Left cardiac atrium (tissue), 4 donors: ENCODE measurements at places on chromosomes 11 and 22. TPM values are rescaled to one million over a fixed set of nuclear protein-coding genes. Genes with fewer than 3 reads are reported as not detected.

ASRGL1 gene
- total RNA-seq = 8.1 TPM

ACCS gene
- 9.1 TPM for total RNA-seq

OR8G1 gene
- not detected for total RNA-seq

TMEM191B gene
- not detected for total RNA-seq

CSF2RB gene
- 6.0 TPM for total RNA-seq

HOATZ gene
- not detected for total RNA-seq

FGF19 gene
- not detected for total RNA-seq

GRCh38 chr11:44310463-44311272 lies 729 bp upstream of the ALX4 start:
- DNase-seq = no peak

DNA sequence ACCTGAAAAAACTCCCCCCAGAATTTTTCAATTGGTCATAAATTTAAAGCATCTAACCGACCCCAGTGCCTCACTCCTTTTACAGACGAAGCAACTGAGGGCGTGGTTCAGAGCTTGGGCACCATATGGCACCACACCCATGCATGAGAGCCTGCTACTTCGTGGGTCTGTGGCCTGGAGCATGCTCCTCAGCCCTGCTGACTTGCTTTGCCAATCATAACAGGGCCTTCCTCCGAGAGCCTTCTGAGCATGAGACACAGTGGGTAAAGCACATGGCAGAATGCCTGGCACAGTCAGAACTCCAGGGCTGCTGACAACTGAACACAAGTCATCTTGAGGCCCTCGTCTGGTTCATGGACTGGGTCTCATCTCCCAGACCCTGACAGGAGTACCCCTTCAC lies 33.3 kb downstream of the HIRA start:
- DNase-seq = no peak

DNA sequence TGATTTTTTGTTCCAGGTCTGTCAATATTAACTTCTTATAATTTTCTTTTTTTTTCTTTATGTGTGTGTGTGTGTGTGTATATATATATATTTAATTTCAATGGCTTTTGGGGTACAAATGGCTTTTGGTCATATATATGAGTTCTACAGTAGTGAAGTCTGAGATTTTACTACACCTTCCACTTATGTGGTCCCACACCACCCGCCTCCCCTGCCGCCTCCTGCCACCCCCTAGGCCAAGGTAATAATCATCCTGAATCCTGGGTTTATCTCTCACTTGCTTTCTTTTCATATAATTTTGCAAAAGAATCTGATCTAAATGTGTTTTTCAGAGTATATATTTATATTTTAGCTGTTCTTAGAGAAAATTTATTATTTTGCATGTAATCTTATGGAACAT lies 11.1 kb downstream of the NEAT1 start:
- no peak for DNase-seq

DNA sequence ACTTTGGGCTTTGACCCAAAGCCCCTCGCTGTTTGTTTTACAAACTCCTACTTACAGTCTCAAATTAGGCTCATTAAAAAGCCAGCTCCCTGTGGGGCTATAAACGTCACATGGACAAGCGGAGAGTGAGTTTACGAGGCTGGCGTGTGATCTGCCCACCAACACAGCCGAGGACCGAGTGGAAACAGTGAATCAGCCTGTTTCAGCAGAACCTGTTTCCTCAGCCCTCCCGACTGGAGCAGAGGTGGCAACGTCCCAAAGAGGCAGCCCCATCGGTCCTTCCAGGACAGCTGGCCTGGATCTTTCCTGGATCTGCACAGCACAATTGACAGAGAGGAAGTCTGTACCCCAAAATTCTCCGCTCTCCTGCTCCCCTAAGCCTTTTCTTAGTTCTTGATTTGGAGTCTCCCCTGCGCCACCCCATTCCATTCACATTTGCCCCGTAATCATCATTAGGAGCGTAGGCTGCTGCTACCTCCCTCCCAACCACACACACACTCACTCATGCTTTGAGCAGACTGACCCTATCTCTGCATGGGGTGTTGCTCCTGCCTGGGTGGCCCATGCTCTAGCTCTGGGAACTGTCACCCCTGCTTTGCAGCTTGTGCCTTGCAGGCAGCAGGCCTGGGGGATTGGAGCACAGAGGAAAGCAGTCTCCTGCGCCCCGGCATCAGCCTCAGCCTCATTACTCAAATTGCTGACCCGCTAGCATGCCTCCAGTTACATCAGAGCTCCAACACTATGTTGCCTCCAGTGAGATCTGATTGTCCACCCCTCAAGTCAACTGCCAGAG lies 117.8 kb downstream of the NAT10 start:
- DNase-seq = peak; percentile 80

DNA sequence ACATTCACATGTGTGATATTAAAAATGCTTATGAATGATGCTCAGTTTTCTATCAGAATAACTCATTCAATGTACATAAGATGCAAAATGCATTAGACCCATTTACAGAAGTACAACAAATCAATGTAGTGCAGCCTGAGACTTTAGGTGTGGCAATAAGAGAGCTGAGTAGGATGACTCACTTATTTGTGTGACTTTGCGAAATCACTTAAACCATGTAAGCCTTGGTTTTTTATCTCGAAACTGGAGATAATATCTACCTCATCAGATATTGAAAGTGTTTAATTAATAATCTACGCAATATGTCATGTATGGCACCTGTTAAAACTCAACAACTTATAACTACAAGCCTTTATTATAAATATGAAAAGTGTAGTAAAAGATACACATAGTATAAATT lies 105.7 kb upstream of the LUZP2 start:
- no peak for DNase-seq

DNA sequence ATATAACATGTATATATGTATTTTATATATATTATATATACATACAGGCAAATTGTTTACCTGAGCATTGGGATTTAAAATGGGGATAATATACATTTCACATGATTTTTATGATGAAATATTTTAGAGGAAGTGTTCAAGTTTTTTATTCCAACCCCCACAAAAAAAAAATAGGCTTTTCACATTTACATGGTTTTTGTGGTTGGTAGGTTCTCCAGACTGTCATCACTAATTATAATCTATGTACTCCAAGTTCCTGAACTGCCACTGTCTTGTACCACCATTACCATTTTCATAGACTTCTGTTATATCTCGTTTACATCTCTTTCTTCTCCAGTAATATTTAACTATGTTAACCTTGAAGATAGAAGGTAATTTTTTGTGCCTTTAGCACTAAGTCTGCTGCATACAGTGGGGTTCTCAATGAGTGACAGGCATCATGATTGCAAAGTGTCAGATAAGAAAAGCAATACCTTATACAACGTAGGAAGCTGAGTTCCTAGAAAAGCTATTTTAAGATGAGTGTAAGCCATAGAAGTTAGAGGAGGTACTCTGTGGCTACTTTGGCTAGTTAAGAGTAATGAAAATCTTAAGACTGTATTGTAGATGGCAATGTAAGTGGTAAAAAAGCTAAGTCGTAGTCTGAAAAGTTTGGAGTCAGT lies 5.2 kb downstream of the TMEM126A start:
- no peak for DNase-seq

GRCh38 chr22:27583856-27584255 lies 217.7 kb downstream of the MN1 start:
- DNase-seq = no peak

DNA sequence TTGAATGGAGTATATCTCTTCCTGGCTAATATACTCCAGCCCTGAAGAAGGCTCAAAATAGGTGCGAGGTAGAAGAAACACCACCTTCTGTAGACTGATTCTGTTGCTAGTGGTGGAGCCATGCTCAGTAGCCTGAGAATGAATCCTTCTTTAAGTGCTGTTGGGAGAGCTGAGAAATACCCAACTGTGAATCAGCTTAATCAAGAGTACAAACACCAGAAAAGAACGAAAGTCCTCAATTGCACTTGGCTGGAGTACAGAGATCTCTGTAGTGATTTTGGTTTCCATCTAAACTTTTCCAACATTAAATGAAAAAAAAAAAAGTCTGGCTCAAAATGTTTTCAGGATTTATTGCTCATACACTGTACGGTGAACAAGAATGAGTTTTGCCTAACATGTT lies 619.1 kb downstream of the METTL15 start:
- no peak for DNase-seq

- DNase-seq = peak; percentile 69
These were observed 43.2 kb upstream of the CLMP start for GRCh38 chr11:123238297-123238696.

DNA sequence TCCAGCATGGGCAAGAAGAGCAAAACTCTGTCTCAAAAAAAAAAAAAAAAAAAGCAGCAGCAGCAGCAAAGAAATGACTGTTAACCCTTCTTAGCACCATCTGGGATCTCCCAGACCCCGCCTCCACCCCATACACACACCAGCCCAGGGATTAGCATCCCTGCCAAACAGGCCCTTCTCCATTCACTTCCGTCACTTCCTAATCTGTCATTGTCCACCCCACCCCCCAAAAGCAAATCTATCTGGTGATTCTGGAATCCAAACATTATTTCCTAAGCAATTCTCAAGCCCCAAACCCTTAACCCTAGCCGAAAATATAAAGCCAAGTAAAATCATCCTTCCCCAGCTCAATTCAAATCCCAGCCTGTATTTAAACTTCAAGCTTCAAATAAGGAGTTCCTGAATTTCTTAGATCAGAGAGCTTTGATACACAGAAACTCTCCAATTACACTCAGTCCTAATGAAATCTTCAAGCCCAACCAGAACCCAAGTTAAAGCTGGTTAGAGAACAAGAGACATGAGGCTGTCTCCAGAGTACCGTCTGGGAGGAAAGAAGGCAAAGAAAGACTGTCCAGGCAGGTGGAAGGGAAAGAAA lies 6.0 kb upstream of the AHNAK start:
- DNase-seq = peak; percentile 24

DNA sequence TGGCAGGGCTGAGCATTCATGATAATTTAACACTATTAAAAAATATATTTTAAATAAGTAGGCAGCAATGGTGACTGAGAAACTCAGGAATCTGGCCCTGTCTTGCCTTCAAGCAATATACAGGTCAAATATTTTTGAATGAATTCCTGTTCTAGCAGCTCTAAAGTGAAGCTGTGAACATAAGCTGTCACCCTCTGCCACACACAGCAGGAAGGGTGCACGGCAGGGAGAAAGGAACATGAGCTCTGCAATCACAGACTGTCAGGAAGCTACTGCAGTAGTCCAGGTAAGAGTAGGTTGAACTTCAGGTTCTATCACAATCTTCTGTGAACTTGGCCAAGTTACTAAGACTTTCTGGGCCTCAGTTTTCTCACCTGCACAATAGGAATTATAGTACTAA lies 114.8 kb downstream of the SERGEF start:
- no peak for DNase-seq

DNA sequence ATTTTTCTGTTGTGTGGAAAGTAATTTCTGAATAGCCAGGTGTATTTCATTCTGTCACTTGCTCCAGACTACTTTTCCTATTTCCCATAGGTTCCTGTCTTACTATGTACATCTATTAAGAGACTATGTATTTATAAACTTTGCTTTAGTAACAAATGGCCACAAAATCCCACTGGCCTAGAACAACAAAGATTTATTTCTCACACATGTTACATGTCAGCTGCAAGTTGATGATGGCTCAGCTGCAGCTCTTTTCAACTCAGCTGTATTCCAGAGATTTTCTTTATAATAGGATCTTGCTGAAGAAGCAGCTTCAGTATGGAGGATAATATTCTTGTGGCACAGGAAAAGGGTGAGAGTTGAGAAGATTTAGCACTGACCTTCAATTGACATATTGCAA lies 539.6 kb upstream of the LRRC4C start:
- DNase-seq = no peak

DNA sequence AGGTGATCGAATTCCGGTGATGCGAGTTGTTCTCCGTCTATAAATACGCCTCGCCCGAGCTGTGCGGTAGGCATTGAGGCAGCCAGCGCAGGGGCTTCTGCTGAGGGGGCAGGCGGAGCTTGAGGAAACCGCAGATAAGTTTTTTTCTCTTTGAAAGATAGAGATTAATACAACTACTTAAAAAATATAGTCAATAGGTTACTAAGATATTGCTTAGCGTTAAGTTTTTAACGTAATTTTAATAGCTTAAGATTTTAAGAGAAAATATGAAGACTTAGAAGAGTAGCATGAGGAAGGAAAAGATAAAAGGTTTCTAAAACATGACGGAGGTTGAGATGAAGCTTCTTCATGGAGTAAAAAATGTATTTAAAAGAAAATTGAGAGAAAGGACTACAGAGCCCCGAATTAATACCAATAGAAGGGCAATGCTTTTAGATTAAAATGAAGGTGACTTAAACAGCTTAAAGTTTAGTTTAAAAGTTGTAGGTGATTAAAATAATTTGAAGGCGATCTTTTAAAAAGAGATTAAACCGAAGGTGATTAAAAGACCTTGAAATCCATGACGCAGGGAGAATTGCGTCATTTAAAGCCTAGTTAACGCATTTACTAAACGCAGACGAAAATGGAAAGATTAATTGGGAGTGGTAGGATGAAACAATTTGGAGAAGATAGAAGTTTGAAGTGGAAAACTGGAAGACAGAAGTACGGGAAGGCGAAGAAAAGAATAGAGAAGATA lies at the start of gene MALAT1:
TSS of gene MALAT1 (plus strand) at position 69 of the 736 bp plus-strand sequence.
- DNase-seq = peak; percentile 92

DNA sequence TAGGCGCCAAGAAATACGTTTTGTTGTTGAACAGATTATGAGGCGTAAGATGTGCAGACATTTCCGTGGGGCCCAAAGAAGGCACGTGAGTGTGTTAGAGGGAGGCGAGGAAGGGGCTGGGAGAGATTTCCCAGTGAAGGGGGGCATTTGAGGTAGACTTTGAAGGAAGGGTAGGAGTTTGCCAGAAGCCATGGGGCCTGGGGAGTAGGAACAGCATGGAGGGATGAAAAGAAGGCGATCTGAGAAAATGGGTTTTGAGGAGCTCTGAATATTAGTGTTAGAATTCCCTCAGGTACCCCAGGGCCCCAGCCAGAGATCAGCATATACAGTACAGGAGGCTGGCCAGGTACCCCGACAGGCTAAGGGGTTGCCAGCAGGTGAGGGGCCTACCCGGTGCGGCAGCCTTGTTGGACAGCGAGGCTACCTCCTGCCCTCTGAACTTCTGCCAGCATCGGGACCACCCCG lies 414 bp upstream of the MIEF1 start:
- no peak for DNase-seq

DNA sequence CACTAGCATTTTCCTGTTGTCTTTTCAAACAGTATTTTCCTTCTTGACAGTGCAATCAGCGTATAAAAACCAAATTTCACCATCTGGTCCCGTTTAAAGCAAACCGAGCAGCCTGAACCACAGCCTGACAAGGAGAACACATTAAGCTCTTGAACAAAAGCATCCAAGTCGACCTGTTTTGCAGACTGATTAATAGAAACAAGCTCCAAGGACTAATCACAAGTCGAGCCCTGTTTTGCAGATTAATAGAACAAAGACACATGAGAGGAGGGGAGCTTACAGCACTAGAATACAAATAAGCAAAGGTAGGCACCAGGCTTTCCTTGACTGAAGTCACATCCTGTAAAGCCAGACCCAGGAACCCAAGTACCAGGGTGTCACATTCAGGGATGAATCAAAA lies 104.8 kb downstream of the MPPED2 start:
- no peak for DNase-seq
